ENCODE measurements at places on chromosomes 1 and 21. TPM values are rescaled to one million over a fixed set of nuclear protein-coding genes. Genes with fewer than 3 reads are reported as not detected.

The ARHGEF16 gene
- total RNA-seq: not detected

The HSD3B2 gene
- not detected for total RNA-seq

The COL24A1 gene
- 0.84 TPM for total RNA-seq

The PDE4B gene
- total RNA-seq: 518 TPM
